ENCODE measurements at places on chromosomes 12 and 14.
A peak's percentile ranks its signal among the peaks of the same experiment; 100 is the strongest.

GRCh38 chr14:71115821-71116567 lies 208.7 kb downstream of the PCNX1 start:
- DNase-seq: no peak

DNA sequence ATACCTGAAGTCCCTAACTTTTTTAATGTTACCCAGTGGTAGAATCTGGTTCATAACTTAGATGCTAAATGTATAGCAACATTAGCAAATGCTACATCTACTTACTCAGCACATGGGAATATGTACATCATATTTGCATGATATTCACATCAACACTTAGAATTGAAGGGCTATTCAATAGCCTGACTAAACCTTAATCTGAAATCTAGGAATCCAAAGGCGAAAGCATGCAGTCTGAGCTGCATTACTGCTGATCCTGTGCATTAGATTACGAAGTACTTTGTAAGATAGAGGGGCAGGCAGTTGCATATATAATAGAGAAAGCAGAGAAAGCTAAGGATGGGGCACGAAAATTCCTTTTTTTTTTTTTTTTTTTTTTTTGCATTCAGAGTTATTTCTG lies 40.4 kb downstream of the SLC38A4 start:
- DNase-seq: no peak

- DNase-seq: no peak
These were observed 41.0 kb downstream of the CMKLR1 start for GRCh38 chr12:108297895-108298760.

- DNase-seq: no peak
These were observed 83.2 kb downstream of the PAH start for GRCh38 chr12:102833687-102834441.

DNA sequence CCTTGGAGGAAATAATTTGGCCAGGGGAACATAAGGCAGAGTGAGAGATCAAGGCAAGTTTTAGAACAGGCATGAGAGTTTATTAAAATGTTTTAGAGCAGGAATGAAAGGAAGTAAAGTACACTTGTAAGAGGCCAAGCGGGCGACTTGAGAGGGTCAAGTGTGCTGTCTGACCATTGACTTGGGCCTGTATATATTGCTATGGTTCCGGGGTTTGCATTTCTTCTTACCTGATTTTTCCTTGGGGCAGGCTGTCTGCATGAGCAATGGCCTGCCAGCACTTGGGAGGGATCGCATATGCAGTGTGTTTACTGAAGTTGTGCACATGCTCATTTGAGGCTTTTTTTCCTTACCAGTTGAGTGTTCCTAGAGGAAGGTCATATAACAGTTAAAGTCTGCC lies 214.8 kb downstream of the FUT8 start:
- no peak for DNase-seq

DNA sequence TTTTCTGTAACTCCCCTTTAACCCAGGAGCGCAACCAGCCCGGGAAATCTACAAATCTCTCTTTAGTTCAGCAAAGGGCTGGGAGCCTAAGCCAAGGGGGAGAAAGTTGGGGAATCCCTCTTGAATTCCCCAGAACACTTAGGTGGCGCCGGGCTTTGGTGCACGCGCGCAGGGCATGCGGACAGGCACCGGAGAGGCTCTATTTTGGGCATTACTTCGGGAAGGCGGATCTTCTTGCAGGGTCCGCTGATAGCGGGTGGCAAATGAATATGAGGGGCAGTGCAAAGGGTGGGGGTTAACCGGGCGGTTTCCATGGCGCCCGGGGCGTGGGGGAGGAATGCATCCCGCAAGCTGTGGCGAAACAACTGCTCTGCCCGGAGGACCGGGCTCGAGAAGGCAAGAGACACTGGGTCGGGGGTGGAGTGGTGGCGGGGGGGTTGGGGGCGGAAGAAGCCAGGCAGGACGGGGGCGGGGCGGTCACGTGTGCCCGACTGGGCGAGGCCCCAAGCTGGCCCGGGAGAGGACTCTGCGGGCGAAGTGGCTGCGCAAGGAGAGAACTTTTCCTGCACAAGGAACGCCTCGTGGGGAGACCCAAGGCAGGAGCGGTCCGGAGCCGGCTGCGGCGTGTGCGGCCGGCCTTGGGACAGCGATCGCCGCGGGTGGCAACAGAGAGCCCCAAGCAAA lies at the start of gene FLVCR2:
Gene FLVCR2, plus strand, starts transcription at position 519 of the 684 bp plus-strand sequence. CDS start 353 bp downstream, outside the sequence.
- DNase-seq: peak; percentile 66

DNA sequence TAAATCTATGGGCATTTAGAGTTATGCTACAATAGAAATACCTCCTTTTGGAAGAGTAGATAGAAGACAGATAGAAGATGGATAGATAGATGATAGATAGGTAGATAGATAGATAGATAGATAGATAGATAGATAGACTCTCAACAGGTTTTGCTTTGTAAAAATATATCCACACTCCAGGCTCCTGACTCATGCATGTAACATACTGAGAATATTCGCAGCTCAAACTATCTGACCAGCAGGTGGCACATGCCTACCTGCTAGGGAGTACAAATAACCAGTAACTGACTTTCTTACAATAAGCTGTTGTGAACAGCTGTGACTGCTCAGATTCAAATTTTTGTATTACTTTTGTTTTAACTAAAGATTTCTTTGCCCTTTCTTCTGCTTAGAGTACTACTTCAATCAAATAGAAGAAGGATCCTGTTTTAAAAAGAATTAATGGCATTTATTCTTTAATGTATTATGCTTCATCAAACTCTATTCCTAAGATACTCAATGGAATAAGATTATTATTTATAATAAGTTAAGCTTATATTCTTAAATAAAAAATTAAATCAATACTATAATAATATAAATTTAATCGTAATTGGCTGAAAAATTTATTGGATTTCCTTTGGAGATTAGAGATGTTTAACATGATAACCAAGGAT lies 15.8 kb upstream of the CPNE8 start:
- peak; percentile 22 for DNase-seq

- no peak for DNase-seq
These were observed 144.0 kb upstream of the FBXO33 start for GRCh38 chr14:39576258-39576657.

- DNase-seq: no peak
These were observed 100.2 kb downstream of the GALC start for GRCh38 chr14:87892763-87893162.

DNA sequence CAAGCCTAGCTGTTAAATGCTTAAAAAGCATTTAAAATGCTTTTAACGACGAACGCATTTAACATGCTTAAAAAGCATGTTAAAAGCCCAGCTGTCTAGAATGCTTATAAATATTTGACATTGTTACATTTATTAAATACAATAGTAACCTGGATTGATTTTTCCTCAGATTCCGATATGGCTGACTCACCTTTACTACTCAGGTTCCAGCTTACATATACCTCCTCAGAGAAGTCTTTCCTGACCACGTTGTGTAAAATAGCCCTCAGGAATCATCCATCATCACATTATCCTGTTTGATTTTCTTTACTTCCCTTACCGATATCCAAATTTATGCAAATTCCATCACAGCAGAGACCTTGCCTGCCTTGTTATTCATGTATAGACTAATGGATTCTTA lies 51.4 kb downstream of the SLC41A2 start:
- DNase-seq: no peak

DNA sequence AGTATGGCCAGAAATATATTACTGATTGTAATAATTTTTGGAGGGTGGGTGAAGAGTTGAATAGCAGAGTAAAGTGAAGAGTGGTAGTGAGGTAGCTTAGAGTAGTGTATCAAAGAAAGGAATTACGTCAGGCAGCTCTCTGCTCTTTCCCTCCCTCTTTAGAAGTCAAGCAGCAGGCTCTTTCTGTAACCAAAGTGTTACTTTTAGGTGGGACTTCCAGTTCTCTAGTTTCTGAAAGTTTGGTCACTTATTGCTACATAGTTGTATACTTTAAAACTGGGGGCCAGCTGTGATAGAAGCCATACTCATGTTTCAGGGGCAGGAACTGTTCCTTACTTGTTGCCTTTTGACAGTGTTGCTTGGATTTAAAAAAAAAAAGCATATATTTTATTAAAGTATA lies 30.6 kb downstream of the ATF7IP start:
- DNase-seq: no peak

- no peak for DNase-seq
These were observed 42.3 kb downstream of the ARMH4 start for GRCh38 chr14:58109744-58110143.

- no peak for DNase-seq
These were observed 120.5 kb downstream of the PHETA1 start for GRCh38 chr12:111248236-111249017.

DNA sequence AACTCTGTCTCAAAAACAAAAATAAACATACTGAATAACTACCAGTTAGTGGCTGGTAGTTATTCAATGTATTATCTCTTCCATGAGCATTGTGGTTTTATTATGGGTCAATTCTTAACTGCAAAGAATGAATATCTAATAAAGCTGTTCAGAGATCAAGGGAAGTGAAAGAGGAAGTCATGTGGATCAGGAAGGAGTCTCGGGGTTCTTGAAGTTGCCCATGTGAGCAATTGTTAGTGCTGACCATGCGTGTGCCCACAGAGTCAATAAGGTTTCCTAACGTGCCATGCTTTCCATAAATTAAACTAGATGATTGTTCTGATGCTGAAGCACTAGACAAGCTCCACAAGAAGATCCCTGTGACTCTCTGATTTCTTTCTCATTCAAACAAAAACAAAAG lies 136.5 kb upstream of the CPSF6 start:
- no peak for DNase-seq

- no peak for DNase-seq
These were observed 26.9 kb downstream of the DAAM1 start for GRCh38 chr14:59215322-59215721.

DNA sequence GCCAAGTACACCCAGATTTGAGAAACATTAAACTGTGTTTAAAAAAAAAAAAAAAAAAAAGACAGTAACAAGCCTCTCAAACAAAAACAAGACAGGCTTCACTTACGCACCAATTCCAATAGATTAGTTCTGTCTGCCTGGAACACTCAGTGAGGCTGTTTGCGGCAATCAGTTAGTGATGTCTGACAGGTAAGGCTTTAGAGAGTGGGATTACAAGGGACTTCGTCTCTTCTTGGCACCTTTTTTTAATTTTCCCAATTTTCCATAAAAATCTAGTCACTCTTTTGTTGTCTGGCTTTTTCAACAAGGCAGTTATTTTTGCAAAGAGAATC lies 79.6 kb downstream of the NCOR2 start:
- no peak for DNase-seq

DNA sequence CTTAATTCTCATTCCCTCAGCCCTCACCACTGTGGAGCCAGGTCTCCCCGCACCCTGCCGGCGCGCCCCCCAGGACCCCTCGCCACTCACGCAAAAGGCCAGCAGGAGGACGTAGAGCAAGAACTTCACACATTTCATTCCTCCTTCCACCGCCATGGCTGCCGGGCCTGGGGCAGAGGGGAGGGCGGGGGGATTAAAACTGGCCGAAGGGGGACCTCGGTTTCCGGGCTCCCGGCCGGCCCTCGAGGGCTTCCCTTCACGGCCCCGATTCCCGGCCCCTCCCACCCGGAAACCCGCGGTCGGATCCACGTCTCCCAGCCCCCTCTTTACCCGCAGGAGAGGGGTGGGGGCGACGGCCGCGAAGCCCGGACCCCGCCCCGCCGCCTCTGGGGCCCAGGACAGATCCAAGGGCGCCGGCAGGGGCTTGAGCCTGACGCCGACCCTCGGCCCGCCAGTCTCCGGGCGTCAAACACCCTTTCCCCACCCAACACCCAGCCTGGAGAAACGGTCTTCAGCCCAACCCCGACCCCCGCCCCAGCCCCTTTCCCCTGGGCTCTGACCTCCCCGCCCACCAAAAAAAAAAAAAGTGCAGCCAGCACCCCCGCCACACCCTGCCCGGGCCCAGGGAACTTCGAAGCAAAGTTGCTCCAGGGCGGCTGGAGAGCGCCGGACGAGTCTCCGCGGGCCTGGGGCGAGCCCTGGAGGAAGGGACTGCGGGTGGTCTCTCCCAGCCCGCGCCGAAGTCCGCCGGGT lies 447 bp downstream of the CD63 start:
- peak; percentile 30 for DNase-seq

DNA sequence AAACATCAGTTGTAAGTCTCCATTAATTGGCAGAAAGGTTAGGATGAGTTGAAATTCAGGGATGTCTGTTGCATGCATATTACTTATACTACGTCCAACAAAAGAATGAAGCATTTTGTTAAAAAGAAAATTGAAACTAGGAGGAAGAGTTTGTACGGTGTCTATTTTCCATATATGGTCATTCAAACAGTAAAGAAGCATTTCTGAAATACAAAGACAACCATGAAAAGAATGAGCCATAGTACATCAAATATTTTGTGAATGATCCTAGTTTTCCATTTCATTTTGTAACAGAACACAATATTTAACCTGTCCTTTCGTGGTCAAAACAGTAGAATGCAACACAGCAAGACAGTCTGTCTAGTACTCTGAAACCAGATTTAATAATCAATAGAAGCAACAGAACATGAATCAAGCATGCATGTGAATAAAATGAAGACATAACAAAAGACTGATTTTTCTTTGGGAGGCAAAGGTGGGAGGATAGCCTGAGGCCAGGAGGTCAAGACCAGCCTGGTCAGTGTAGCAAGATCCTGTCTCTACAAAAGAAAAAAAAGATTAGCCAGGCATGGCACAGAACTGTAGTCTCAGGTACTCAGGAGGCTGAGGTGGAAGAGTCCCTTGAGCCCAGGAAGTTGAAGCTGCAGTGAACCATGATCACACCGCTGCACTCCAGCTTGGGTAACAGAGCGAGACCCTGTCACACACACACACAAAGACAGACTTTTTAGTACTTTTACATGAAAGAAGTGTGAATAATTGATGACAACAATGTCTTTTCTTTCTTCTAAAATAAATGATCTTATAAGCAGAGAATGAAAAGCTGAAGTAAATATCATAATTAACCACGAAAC lies 156.0 kb downstream of the LRIG3 start:
- DNase-seq: no peak

- DNase-seq: no peak
These were observed 136.7 kb upstream of the GSC start for GRCh38 chr14:94906577-94906976.

DNA sequence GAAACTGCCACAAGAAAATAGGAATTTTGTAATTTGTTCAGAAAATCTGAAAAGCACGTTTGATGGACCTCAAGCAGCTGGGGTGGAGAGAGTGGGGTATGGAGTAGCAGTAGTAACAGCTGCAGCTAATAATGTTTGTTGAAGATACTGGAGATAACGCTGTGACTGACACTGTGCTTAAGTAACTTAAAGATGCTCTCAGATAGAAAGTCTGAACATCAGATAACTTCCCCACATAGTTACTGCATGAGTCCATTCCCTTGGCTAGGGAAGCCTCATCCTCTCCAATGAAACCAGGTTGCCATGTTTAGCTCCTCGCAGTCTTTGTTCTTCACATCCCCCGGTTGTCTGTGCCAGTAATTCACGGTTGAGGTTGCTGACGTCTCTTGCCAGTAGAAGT lies 24.9 kb downstream of the RMST start:
- DNase-seq: no peak

- no peak for DNase-seq
These were observed 8.1 kb downstream of the KRT18 start for GRCh38 chr12:52956987-52957386.

DNA sequence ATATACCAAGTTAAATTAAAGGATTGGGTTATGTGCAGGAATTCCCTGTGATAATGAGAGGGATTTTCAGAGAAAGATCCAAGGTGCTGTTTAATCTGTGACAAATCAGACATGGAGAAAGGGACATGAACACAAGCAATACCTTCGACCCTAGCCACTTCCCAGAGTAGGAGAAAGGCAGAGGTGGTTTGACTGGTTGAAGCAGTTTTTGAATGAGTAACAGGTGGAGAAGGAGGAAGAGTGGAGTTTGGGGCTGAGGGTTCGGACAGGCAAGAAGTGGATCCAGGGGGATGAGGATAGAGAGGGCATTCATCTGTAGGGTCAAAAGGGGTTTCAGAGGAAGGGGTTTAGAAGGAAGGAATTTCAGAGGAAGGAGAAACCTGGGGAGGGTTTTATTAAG lies 27.4 kb upstream of the A2M start:
- no peak for DNase-seq

- no peak for DNase-seq
These were observed 2.7 kb upstream of the CLECL1 start for GRCh38 chr12:9735601-9736000.

All from stimulated activated CD4-positive, alpha-beta T cell treated with anti-CD3 and anti-CD28 coated beads, Interleukin-12 subunit alpha, Interleukin-12 subunit beta, amount 100 ng/mL, for 4 hours (primary cell).